Hematopoietic multipotent progenitor cell treated with erythropoietin and hydrocortisone succinate and interleukin-3 and kit ligand, for 15 days (in vitro differentiated cells): ENCODE measurements at places on chromosomes 7 and 10.

- no peak for DNase-seq
Observed at GRCh38 chr10:24127516-24127915, 81.4 kb upstream of the KIAA1217 start.

- DNase-seq, result no peak
Observed at GRCh38 chr10:99537989-99538917, 5.5 kb downstream of the NKX2-3 start.

DNA sequence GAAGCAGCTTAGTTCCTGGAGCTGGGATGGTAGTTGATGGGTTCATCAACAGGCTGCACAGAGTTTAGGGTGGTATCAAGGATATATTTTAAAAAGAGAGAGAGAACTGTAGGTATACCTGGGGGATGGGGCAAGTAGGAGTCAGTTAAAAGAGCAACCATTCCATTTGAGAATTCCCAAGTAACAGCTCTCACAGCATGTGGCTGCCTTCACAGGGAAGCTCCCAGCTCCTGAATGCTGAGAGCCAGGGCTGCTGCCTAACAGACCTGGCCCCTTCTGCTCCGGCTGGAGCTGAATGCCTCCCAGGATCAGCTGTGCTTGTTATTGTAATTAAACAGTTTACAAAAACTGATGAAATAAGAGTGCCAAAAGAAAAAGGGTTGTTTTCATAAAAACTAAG lies 58.8 kb upstream of the GPR26 start:
- no peak for DNase-seq

GRCh38 chr10:30387646-30388243 lies 38.7 kb upstream of the MTPAP start:
- no peak for DNase-seq
